ENCODE measurements at places on chromosomes 7 and 10. TPM values are rescaled to one million over a fixed set of nuclear protein-coding genes. Genes with fewer than 3 reads are reported as not detected.

DNA sequence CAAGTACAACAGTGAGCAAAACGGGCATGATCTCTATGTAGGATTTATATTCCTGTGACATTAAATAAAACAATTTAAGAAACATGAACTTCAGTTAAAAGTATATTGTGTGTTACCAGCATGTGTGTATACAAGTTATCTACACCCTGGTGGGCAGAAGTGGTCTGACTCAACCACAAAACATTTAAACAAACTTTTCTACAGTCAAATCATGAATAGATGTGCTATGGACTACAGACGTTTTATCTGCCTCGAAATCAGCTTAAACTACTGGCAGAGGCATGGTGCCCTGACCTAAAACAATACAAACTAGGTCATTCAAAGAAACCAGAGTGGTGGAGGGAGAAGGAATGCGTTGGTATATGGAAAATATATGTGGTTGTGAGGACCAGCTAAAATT is 3.6 kb downstream of the ARL3 start:
- DNase-seq: no peak

DNA sequence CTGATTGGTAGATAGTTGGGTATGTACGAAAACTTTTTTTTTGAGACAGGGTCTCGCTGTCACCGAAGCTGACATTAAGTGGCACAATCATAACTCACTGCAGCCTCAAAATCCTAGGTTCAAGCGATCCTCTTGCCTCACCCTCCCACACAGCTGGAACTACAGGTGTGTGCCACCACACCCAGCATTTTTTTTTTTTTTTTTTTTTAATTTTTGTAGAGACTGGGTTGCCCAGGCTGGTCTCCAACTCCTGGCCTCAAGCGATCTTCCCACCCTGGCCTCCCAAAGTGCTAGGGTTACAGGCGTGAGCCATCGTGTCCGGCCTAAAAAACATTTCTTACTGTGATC is 1.5 kb upstream of the LRRC27 start:
- DNase-seq: no peak

SFRP4 gene
- total RNA-seq: 4.8 TPM

DNA sequence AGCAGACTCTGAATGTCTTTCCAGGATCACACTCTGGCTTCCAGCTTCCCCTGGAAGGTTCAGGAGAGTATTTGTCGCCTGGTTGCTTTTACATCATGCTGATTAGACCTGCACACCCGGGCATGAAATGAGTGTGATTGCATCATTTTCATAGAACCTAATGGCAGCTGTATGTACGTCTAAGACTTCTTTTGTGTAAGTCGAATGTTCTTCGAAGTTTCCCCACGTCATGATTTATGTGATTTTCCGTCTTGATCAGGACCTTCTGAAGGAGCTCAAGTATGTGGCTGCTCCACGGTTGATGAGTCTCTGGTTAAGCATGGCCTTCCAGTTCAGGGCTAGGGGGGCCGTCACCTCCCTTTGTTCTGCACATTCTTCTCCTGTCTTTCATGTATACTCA is 4.5 kb downstream of the EIF4H start:
- DNase-seq: no peak

DNA sequence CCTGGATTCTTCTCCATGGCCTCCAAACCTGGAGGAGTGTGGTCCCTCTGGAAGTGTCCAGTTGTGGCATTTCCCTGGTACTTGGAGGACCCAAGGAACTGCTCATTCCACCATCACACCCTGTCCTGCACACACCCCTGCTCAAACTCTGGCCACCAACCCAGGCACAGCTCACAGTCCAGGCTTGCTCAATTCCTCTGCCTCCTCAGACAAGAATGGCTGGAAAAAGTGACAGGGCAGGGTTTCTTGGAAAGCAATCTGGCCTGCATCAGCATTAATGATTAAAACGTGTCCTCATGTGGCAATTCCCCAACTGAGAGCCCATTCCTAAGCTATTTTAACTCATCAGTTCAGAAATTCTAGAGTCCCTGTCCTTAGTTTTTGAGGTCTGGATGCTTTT is 17.2 kb upstream of the TPST1 start:
- DNase-seq: peak; percentile 47

SFXN3 gene
- total RNA-seq: 28.9 TPM

KCNH2 gene
- 59.1 TPM for total RNA-seq
